ENCODE measurements at places on chromosomes 6 and 20. TPM values are rescaled to one million over a fixed set of nuclear protein-coding genes. Genes with fewer than 3 reads are reported as not detected.
A peak's percentile ranks its signal among the peaks of the same experiment; 100 is the strongest.

DNA sequence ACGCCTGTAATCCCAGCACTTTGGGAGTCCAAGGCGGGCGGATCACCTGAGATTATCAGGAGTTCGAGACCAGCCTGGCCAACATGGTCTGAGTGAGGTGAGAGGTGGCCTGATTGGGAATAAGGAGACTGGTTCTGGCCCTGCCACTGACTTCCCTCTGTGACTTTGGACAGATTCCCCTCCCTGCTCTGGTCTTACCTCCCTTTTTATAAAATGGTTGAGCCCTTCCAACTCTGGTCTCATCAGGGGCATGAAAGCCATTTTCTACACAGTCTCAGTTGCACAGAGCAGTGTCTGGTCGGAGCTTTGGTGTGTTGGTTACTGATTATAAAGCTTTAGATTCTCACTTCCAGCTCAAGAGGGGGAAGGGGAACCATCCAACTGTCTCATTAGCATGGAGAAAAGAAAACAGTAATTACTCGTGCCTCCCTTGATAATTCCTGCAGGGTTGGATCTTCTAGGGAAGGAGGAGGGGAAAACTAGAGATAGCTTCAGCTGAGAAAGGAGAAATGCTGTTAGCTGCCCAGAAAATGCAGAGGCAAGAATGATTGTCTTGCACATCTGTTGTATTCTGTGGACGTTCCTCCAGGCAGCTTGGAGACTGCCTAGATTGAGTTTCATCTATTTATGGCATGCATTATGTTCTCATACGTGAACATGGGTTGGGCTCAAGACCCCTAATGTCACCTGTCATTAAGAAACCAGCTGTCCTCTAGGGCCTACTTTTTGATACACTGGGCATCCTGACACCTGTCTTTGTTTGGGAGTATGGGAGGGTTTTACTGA is 30.4 kb downstream of the RALY start:
- DNase-seq: no peak

- DNase-seq: peak; percentile 89
These were observed 56.3 kb upstream of the ANKEF1 start for GRCh38 chr20:9978397-9979004.

GRCh38 chr6:75145976-75146375 is 59.9 kb downstream of the COL12A1 start:
- DNase-seq: no peak

DNA sequence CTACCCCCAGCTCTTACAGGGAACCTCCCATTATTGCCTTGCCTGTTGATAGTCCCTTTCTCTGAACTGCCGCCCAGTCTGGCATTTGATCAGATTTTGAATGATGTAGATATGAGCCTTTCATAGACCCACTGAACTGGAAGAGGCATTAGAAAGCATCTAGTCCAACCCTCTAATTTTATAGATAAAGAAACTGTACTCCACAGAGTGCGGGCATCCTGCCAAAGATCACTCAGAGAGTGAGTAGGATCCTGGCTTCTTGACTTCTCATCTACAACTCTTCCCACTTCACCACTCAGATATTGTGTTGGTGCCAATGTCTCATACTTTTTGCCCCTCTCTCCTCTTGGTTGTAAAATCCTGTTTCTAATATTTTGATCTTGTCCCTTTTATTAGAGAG is 179.2 kb upstream of the BMP2 start:
- peak; percentile 47 for DNase-seq

DNA sequence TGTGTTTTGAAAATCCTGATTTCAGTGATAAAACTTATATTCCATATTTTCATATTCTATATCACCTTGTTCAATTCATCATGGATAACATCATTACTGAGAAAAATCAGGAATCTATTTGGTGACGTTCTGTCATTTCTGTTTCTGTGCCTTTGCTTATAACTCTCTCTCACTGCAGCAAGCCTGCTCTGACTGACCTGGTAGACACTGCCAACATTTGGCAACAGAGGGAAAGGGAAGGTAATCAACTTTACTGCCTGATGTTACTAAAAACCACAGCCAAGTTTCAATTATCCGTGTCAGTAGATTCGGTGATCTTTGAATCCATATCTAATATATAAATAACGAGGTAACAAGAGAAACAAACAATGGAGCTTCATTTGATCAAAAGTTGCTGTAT is 501.9 kb downstream of the LMBRD1 start:
- DNase-seq: no peak

- DNase-seq: no peak
These were observed 44.1 kb upstream of the ENPP1 start for GRCh38 chr6:131763749-131764148.

The LY86 gene
- not detected for total RNA-seq

The PPIL4 gene
- total RNA-seq: 13.3 TPM

The GLP1R gene
- not detected for total RNA-seq

DNA sequence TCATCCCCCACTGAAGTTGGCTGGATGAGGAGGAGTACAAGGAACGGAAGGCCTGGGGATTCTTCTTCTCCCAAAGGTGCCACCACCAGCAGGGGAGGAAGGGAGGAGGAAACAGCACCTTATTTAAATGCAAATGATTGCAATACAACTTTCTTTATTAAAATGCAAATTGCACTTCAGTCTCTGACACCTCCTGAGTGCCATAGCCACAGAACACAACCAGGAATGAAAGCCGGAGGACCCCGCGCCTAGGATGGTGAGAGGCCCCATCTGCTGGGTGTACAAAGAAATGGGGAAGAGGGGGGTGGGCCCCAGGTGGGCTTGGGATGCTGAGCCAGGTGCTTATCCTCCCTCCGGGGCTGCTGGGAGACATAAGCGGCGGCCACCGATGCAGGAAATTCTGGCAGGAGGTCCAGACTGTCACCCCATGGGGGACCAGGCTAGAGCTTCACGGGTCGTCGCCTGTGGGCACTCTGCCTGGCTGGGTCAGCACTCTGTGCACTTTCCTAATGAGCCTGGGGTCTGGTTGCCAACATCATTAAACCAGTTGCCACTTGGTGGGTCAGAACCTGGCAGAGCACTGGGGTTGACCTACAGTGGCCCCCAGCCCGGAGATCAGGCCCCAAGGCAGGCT is 154.2 kb upstream of the MLN start:
- no peak for DNase-seq

DNA sequence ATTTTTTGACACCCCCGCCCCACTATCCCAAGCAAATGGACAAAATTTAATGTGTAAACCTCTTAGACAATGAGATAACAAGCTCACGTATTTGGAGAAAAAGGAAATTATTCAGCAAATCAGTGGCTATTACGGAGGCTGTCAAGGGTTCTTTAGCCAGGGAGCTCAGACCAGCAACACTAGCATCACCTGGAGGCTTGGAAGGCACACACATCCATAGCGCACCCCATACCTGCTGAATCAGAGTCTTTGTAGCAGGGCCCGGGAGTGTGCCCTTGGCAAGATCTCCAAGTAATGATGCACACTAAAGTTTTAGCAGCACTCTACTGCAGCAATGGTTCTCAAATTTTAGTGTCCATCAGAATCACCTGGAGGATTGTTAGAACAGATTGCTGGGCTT is 223.2 kb upstream of the BTBD3 start:
- no peak for DNase-seq

DNA sequence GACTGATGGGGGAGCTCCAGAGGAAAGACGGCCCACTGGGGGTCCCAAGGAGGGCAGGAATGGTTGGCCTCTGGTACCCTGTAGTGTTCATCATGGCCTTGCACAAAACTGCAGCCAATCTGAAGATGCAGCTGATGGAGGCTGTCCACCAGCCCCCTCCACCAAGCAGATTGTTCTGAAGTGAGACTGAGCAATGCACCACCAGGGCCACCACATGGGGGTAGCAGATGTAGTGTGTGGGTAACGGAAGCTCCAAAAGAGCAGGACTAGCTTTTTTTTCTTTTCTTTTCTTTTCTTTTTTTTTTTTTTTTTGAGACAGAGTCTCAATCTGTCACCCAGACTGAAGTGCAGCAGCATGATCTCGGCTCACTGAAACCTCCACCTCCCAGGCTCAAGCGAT is 181.0 kb upstream of the MYLIP start:
- no peak for DNase-seq

GRCh38 chr20:24442909-24443308 is 26.5 kb upstream of the SYNDIG1 start:
- DNase-seq: no peak

DNA sequence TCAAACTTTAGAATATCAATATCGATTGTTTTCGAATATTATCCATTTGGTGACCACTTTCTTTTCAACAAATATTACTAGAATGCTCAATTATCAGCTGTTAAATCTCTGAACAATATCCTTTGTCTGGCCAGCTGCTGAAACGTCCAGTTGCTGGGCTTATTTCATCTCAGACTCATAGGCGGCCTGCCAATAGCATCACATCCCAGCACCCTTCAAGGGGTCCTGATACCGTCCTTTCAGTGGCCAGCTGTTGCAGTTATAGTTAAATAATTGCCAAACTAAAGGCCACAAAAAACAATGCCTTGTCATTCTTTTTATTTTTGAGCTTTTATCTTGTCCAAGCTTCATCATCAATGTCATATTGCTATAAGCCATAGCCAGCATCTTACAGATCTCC is 1006.8 kb upstream of the MANEA start:
- DNase-seq: no peak

GRCh38 chr20:47814632-47815415 is 29.5 kb upstream of the SULF2 start:
- no peak for DNase-seq

- DNase-seq: no peak
These were observed 36.4 kb upstream of the APCDD1L start for GRCh38 chr20:58551631-58552030.

The EPHA7 gene
- not detected for total RNA-seq

The CTCFL gene
- total RNA-seq: not detected

GRCh38 chr6:155985660-155986138 is 530.1 kb upstream of the NOX3 start:
- no peak for DNase-seq

DNA sequence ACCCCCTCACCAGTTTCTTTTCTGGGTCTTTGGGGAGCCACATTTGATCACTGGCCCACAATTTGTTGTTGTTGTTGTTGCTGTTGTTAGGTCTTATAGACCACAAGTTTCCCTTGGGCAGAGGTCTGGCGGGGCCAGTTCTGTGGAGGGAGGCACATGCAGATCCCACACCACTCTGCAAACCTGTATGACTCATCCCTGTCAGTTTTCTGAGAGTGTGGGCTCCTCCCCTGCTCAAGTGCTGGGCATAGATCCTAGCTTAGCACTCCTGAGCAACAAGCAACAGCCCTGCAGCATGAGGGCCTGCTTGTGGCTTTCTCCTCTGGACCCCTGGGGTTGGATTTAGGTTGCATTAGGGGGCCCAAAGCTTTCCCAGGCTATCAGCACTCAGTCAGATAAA is 411.1 kb upstream of the HTR1E start:
- DNase-seq: no peak

The SNAI1 gene
- total RNA-seq: 0.54 TPM

DNA sequence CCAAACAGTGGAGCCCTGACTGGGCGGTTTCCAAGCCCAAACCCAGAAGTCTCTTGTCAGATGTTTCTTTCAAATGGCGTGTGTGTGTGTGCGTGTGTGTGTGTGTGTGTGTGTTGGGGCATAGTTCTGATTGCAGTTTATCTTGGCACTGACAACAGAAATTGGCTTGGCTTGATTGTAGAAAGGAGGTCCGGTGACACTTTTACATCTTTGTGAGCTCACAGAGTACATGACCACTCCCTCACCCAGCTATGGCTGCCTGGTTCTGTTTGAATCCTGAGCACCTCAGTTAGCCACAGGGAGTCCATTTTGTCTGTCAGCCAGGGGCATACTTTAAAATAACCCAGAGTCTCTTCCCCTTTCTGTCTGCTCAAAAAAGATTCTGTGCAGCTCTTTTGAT is 276.3 kb downstream of the CD83 start:
- DNase-seq: no peak

GRCh38 chr6:145588981-145589380 is 146.3 kb downstream of the EPM2A start:
- no peak for DNase-seq

The CDH26 gene
- not detected for total RNA-seq

GRCh38 chr6:149169761-149170511 is 147.6 kb upstream of the TAB2 start:
- no peak for DNase-seq

All from IMR-90 (cell line).